ENCODE measurements at places on chromosomes 3 and 15.

DNA sequence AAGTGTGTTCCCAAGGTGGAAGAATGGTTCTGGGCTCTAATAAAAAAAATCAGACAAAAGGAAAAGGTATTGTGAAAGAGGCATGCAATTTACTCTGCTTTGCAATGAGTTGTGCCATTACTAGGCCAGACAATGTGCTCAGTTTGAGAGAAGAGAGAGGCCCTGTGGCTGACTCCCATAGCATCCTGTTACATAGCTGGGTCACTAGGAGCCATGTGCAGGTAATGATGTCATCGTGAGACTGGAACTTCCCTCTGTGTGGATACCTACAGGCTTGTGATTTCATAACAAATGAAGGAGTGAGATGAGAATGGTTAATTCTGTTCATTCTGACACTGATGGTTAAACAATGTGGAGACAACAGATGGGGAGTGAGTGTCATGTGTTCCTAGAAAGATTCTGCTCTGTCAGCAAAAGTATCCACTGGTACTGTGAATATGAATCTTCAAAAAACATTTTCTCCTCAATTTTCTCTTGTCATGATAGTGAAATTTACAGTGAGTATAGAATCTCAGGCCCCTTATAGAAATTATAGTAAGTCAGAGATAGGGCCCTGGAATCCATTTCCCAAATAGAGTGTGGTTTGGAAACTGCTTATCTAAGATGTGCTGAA is 648.7 kb upstream of the DPPA4 start:
- no peak for DNase-seq

DNA sequence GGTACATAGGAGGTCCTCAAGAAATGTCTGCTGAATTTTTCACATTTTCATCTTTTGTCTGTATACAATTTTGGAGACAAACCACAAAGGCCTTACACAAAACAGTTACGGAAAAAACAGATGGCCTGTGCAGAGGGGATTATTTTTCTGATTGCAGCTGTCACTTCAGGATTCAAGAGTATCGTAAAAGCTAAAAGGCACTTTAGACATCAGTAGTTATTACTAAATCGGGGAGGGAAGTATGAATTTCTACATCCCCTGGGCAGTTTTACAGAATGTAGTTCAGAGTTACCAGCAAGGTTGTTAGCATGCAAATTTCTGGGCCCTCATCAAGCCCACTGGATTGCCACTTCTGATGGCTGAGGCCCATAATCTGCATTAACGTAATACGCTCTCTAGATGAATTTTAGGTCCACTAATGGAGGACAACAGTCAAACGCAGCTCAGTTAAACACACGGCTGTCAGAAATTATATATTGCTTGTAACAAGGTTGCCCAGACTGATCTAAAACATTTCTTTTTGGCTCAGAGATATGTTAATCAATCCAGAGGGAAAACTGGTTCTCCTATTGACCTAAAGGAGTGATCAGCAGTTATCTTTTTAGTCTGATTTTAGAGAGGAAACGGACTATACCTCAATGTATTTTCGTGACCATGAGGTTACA is 1.1 kb downstream of the RIOX2 start:
- no peak for DNase-seq

GRCh38 chr3:184874709-184875644 is 63.0 kb downstream of the VPS8 start:
- DNase-seq: no peak

- DNase-seq: no peak
Measured at GRCh38 chr3:24145981-24146822, 201.1 kb downstream of the NR1D2 start.

DNA sequence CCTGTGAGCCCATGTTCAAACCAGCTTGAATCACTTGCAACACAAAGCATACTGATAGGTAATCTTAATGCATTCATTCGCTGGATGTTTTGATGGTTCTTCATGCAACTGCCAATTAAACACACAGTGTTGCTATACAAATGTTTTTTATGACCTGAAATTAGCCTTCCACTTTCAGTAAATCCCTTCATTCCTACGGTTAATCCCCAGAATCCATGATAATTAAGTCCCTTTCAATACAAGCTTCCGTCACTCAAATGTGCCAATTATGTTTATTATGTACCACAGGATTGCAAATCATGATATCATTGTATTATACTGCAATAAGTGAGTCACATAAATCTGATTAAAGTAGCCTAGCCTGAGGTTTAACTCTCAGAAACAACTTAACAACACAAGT is 14.5 kb upstream of the LYZL4 start:
- DNase-seq: no peak

DNA sequence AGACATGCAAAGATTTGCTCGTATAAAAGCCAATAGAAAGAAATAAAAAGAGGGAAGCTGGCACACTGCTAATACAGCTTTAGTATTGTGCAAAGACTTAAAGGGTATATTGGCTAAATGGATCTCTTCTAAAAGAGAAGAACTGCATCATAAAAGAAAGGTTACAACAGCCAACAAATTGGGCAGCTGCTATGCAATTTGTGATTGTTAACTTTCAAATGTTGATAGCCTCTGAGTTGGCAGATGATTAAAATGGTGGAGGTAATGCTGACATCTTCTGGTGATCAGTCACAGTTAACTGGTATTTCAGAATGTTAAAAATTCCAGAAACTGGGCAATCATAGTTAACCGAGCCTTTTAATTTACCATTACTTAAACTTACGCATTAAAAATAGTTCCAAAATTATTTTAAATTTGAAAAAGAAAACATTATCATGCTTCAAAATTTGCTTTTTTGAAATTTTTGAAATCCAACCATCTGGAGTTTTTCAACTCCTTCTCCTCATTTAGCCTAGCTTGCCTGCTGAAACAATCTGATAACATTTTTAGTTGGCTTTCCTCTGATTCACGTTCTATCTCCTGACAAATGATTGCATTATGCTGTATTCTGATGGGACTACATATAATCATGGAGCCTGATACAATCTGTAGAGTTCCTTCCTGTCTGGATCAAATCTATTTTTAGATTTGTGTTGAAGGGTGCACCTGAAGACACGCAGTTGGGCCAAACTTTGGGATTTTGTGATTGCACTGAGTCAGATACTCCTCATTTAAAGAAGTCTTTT is 144.0 kb upstream of the PDZRN3 start:
- no peak for DNase-seq

- DNase-seq: no peak
Measured at GRCh38 chr3:138113326-138113725, 2.1 kb downstream of the DZIP1L start.

All from T-helper 1 cell (primary cell).